Kidney (tissue), 22 donors: ENCODE measurements at places on chromosomes 3 and 15. TPM values are rescaled to one million over a fixed set of nuclear protein-coding genes. Genes with fewer than 3 reads are reported as not detected.

DNA sequence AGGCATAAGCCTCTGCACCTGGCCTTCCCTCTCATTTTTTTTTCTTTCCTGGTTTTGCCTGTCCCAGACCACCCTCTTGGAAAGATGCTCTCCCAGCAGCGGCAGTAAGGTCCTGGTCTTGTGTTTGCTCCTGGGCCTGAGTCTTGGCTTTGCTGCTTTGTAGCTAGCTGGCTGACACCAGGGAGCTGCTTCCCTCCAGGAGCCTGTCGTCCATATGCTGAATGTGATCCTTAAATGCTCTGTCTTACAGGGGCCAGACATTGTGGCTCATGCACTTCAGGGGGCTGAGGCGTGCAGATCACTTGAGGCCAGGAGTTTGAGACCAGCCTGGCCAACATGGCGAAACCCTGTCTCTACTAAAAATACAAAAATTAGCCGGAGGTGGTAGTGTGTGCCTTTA lies 17.2 kb downstream of the FLNB start:
- peaks cover 35% of the 10 kb centered on the region for H3K4me1 ChIP-seq
- no peak for DNase-seq
- H3K36me3 ChIP-seq = no peaks in the 10 kb centered on the region
- H3K4me3 ChIP-seq = no peak overlapping the region

- no peak overlapping the region for H3K27ac ChIP-seq
- peaks cover 96% of the 10 kb centered on the region for H3K27me3 ChIP-seq
- DNase-seq = peak; percentile 76
- peak overlapping the region; percentile 25 for H3K4me3 ChIP-seq
- H3K4me1 ChIP-seq = no peaks in the 10 kb centered on the region
- no peaks in the 10 kb centered on the region for H3K36me3 ChIP-seq
Observed at GRCh38 chr3:147418808-147419701, 9.9 kb downstream of the ZIC1 start.

DNA sequence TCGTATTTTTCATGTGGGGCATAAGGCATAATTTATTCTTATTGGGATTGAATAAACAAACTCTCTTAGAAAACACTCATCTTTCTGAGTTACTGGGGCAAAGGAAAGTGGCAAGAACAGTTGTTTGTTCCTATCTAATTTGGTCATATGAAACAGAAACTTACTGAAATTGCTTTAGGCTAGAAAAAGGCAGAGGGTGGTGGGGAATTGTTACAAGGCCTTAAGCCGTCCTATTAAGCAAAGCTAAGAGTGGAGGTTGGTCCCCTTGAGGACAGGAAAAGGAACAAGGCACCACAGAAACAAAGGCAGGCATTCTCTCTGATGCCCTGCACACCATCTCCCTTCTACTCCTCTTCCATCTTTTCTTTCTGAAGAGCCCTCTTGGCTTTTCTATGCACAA lies 830.9 kb downstream of the EDEM1 start:
- no peaks in the 10 kb centered on the region for H3K4me1 ChIP-seq
- H3K27me3 ChIP-seq = no peaks in the 10 kb centered on the region
- no peaks in the 10 kb centered on the region for H3K36me3 ChIP-seq
- no peak overlapping the region for H3K4me3 ChIP-seq
- DNase-seq = no peak

GRCh38 chr3:38696034-38696433 lies 46.5 kb upstream of the SCN5A start:
- H3K4me3 ChIP-seq = no peak overlapping the region
- H3K27ac ChIP-seq = no peak overlapping the region
- no peak for DNase-seq
- no peaks in the 10 kb centered on the region for H3K4me1 ChIP-seq

DNA sequence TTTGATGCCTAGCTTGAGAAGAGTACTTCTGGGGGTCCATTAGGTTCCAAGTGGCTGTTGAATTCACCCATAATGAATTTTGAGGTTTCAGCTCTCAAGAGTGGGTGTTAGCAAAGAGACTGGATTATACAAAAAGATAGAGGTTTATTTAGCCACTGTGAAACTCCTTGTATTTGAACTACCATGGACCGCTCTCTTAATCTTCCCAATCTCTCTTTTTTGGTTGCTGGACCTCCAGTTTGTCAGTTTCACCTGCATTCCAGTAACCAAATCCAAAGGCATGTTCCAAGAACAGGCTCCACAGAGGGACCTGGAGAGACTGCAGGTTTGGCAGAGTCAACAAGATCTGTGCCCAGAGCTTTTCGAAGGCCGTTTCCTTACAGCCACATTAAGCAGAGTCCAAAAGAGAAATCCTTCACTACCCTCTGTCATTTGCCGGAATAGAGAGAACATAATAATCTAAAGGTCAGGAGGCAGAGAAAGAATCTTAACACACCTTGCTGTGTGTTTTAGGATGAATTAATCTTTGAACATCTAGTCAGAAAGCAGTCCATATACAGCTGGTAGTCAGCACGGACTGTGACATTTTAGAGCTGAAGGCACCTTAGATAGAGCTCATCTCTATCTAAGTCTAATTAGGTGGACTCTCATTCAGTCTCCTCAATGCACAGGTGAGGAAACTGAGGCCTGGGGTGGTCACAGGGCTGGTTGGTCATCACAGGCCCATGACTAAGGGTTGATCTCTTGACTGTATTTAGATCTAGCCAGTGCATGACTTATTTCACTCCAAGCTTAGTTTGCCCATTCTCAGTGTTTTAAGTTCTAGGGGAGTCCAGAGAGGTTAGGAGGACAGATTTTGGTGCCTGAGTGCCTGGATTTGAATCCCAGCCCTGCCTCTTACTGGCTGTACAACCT lies 1.3 kb downstream of the ABHD2 start:
- no peak for DNase-seq
- peaks cover 17% of the 10 kb centered on the region for H3K4me1 ChIP-seq
- H3K27ac ChIP-seq = peak overlapping the region; percentile 90
- H3K4me3 ChIP-seq = peak overlapping the region; percentile 75
- H3K36me3 ChIP-seq = no peaks in the 10 kb centered on the region
- no peaks in the 10 kb centered on the region for H3K27me3 ChIP-seq

GRCh38 chr15:27784107-27784506 lies 315.0 kb downstream of the OCA2 start:
- H3K27me3 ChIP-seq = no peaks in the 10 kb centered on the region
- H3K27ac ChIP-seq = no peak overlapping the region

GRCh38 chr3:174219738-174220137 lies 639.4 kb upstream of the NAALADL2 start:
- H3K27me3 ChIP-seq = no peaks in the 10 kb centered on the region
- no peak overlapping the region for H3K4me3 ChIP-seq
- H3K27ac ChIP-seq = no peak overlapping the region
- H3K36me3 ChIP-seq = no peaks in the 10 kb centered on the region

GRCh38 chr3:46427916-46428833 lies 21.1 kb downstream of the CCRL2 start:
- H3K4me1 ChIP-seq = no peaks in the 10 kb centered on the region
- peak; percentile 19 for DNase-seq
- no peak overlapping the region for H3K4me3 ChIP-seq

DNA sequence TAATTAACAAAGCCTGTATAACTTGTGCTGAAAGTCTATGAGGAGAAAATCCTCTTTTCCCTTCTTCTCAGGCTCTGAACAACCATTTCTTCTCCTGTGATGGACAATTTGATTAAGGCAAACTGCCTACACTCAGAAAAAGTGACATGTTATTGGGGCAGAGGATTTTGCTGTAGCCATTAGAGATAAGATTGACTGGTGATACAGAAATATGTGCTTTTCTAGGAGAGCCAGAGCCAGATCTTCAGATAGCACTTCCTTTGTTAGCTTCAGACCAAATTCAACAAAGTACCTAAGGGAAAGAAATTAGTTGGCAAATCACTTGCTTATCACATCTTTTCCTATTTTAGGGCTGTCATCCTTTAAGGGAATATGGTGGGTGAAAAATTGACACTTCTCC lies 259.9 kb downstream of the ARPP21 start:
- no peak overlapping the region for H3K4me3 ChIP-seq
- no peak for DNase-seq
- H3K36me3 ChIP-seq = no peaks in the 10 kb centered on the region
- no peak overlapping the region for H3K27ac ChIP-seq

- H3K4me1 ChIP-seq = no peaks in the 10 kb centered on the region
- DNase-seq = no peak
- no peak overlapping the region for H3K4me3 ChIP-seq
- H3K36me3 ChIP-seq = peaks cover 10% of the 10 kb centered on the region
- H3K27me3 ChIP-seq = no peaks in the 10 kb centered on the region
Observed at GRCh38 chr3:51929420-51930003, 12.2 kb downstream of the RRP9 start.

DNA sequence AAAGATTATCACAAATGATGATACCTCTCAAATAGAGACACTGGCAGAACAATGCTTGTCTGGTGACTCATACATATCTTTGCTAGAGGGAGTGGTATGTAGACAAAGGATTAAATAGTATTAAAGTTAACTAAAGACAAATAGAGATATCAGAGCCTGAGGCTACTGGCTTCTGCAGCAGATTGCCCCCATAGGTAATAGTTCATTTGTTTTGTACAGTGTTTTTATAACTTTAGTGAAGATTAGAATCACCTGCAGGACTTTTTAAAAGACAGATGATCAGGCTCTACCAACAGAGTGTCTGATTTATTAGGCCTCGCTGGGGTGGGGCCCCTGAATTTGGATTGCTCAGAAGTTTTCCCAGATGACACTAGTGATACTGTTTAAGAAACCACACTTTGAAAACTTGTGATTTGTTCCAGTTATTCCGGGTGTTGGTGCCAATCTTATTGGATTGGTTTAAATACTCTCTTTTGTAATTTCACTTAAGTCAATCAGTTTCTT lies 96.4 kb downstream of the NAALADL2 start:
- no peak overlapping the region for H3K4me3 ChIP-seq
- no peaks in the 10 kb centered on the region for H3K36me3 ChIP-seq
- no peak for DNase-seq
- no peaks in the 10 kb centered on the region for H3K27me3 ChIP-seq
- H3K27ac ChIP-seq = no peak overlapping the region

DNA sequence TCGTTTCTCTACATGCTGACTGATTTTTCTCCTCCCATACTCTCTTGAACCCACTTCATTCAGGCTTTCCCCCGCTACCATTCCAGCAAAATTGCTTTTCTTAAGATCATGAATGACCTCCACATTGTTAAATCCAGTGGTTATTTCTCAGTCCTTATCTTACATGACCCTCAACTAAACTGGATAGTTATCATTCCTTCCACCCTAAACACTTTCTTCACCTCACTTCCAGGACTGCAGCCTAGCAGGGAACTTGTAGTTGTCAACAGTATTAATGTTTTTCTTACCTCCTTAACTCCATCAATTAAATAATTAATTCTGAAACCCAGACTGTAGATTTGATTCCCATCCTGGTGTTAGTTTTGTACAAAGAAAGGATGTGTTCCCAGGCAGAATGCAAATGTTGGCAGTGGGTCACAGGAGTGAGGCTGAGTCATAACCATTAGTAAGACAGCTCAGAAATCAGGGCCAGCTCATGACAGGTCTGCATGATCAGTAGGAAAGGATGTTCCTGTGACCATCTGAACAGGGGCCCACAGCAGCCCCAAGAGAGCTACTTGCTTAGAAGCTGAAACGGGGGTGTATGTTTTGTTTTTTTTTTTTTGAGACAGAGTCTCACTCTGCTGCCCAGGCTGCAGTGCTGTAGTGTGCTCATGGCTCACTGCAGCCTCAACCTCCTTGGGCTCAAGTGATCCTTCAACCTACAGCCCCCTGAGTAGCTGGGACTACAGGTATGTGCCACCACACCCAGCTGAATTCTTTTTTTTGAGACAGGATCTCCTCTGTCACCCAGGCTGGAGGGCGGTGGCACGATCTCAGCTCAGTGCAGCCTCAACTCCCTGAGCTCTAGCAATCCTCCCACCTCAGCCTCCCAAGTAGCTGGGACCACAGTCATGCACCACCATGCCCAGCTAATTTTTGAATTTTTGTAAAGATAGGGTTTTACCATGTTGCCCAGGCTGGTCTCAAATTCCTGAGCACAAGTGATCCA lies 9.1 kb downstream of the BCL2L10 start:
- H3K27ac ChIP-seq = no peak overlapping the region
- no peaks in the 10 kb centered on the region for H3K36me3 ChIP-seq
- DNase-seq = no peak
- H3K27me3 ChIP-seq = no peaks in the 10 kb centered on the region
- peaks cover 3% of the 10 kb centered on the region for H3K4me1 ChIP-seq
- no peak overlapping the region for H3K4me3 ChIP-seq

DNA sequence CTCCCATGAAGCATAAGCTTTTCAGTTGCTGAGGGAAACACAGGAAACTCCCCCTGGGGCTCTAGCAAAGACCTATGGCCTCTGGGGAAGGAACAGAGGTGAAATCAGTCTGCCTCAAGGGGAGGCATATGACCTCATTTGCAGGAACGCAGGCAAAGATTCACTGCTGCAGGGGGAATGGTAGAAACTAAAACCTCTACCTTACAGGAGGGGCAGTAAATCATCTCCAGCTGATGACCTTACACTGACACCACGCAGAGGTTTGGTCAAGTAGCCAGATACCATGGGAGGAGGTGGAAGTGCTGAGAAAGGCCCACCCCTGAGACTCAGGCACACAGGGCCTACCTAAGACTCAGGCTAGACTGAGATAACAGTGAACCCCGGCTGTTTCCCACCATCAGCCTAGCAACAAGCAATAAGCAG lies 81.1 kb downstream of the RAD18 start:
- no peaks in the 10 kb centered on the region for H3K27me3 ChIP-seq
- H3K36me3 ChIP-seq = no peaks in the 10 kb centered on the region
- no peak overlapping the region for H3K27ac ChIP-seq
- H3K4me1 ChIP-seq = no peaks in the 10 kb centered on the region

- H3K27me3 ChIP-seq = no peaks in the 10 kb centered on the region
- no peak overlapping the region for H3K27ac ChIP-seq
- peaks cover 4% of the 10 kb centered on the region for H3K4me1 ChIP-seq
- DNase-seq = peak; percentile 78
- no peak overlapping the region for H3K4me3 ChIP-seq
- H3K36me3 ChIP-seq = no peaks in the 10 kb centered on the region
Observed at GRCh38 chr3:114022145-114022802, 34.1 kb downstream of the CCDC191 start.

The RGMA gene
- 4.7 TPM for total RNA-seq

The RARB gene
- total RNA-seq = 14.7 TPM

The DAPK2 gene
- total RNA-seq = 3.0 TPM

The RARRES1 gene
- 94.0 TPM for total RNA-seq

The ZNF660 gene
- 5.3 TPM for total RNA-seq

The GXYLT2 gene
- total RNA-seq = 3.8 TPM

The CCDC33 gene
- 0.63 TPM for total RNA-seq

The DNAJA4 gene
- 31.1 TPM for total RNA-seq
